ENCODE measurements at places on chromosomes 5 and 9.

GRCh38 chr5:159257629-159258283 is 5.3 kb upstream of the UBLCP1 start:
- peaks cover 6% of the 10 kb centered on the region for H3K4me1 ChIP-seq
- no peak for DNase-seq
- H3K27ac ChIP-seq: no peak overlapping the region
- no peaks in the 10 kb centered on the region for H3K36me3 ChIP-seq

GRCh38 chr5:146698651-146699050 is 179.9 kb downstream of the PPP2R2B start:
- no peak overlapping the region for H3K27ac ChIP-seq
- H3K4me3 ChIP-seq: no peak overlapping the region
- no peak for DNase-seq
- peaks cover 11% of the 10 kb centered on the region for H3K4me1 ChIP-seq
- no peaks in the 10 kb centered on the region for H3K27me3 ChIP-seq
- H3K36me3 ChIP-seq: no peaks in the 10 kb centered on the region

DNA sequence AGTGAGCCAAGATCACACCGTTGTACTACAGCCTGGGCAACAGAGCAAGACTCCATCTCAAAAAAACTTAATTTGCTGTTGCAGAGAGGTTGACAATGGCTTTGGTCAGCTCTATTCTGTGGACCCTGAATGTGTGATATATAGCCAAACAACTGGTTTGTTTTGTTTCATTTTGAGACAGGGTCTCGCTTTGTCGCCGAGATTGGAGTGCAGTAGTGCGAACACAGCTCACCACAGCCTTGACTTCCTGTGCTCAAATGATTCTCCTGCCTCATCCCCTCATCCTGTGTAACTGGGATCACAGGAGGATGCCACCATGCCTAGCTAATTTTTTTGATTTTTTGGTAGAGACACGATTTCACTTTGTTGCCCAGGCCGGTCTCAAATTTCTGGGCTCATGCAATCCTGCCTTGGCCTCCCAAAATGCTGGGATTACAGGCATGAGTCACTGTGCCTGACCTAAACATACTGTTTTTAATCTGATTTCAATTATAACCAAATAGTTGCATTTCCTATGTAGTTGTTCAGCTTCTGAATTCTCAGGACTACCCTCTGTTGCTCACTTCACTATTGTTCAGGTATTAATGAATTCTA is 9.8 kb downstream of the RNF183 start:
- peaks cover 53% of the 10 kb centered on the region for H3K36me3 ChIP-seq
- H3K27me3 ChIP-seq: no peaks in the 10 kb centered on the region
- no peak overlapping the region for H3K4me3 ChIP-seq
- DNase-seq: no peak
- H3K27ac ChIP-seq: no peak overlapping the region

DNA sequence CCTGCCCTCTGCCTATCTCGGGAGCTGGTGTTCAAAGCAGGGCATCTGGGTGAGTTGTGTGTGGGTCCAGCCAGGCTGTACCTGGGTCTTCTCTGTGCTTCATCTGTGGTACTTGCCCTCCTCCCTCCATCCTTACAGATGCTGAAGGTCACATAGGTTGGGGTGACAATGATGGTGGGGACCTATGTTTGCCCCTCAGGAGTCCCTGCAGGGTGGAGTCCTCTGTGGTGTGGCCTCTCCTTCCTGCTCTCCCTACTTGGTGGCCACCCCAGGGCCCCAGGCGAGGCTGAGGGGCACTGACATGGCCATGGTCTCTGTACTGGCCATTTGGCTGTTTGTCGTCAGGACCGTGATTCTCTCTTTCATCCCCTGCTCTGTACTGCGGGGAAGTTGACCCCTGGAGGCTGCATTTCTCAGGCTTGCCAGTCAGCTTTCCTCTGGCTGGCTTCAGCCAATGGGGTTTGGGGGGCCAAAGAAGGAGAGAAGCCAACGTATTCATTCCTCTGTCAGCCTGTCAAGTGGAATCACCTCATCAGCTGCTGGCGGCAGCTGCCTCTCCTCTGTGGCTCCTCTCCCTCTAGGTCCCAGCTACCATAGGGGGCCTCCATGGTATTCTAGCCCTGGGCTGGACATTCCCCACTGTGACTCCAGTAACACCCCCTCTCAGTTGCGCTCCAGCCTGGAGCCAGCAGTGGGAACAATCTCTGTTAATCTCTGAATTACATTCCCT is 4.6 kb downstream of the DCANP1 start:
- no peak overlapping the region for H3K27ac ChIP-seq
- DNase-seq: peak; percentile 27
- peaks cover 8% of the 10 kb centered on the region for H3K4me1 ChIP-seq
- no peak overlapping the region for H3K4me3 ChIP-seq
- no peaks in the 10 kb centered on the region for H3K36me3 ChIP-seq
- H3K27me3 ChIP-seq: no peaks in the 10 kb centered on the region

DNA sequence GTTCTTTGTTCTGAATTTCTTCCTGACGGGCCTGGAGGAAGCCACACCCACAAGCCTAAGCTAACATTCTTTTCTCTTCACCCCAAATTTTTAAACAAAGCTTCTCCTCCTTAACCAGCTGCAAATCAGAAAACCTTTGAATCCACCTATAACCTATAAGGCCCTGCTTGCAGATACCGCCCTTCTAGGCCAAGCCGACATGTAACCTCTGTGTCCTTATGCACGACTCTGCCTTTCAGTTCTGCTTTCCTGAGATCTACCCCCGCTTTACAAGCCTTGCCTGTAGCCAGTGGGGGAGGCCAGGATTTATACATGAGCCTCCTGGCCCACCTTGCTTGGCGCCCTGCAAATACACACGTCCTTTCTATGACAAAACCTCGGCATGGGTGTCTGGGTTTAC is 19.3 kb downstream of the BRD9 start:
- no peaks in the 10 kb centered on the region for H3K4me1 ChIP-seq
- H3K4me3 ChIP-seq: no peak overlapping the region
- DNase-seq: no peak
- no peaks in the 10 kb centered on the region for H3K27me3 ChIP-seq
- no peak overlapping the region for H3K27ac ChIP-seq
- peaks cover 100% of the 10 kb centered on the region for H3K36me3 ChIP-seq

GRCh38 chr5:66174338-66174737 is 30.2 kb downstream of the SREK1 start:
- H3K27me3 ChIP-seq: no peaks in the 10 kb centered on the region
- no peak overlapping the region for H3K4me3 ChIP-seq
- H3K27ac ChIP-seq: no peak overlapping the region
- peaks cover 100% of the 10 kb centered on the region for H3K36me3 ChIP-seq
- no peaks in the 10 kb centered on the region for H3K4me1 ChIP-seq

DNA sequence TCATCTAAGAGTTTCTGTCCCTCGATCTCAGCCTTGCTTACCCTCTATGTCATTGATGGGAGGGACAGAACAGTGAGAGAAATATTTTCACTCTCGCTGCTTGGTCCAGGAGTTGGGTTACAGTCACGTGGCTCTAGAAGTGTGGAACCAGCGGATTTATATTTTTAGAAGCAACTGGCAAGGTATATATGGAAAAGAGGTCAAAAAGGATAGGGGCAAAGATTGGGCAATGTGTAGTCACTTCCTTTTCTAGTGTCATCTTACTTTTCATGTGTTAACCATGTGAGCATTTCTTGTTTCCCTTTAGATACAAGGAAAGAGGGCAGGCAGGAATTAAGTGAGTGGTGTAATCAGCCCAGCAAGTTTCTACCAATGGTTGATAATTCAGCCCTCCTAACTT is 111.5 kb upstream of the ZNF366 start:
- no peak overlapping the region for H3K4me3 ChIP-seq
- H3K4me1 ChIP-seq: no peaks in the 10 kb centered on the region
- H3K36me3 ChIP-seq: no peaks in the 10 kb centered on the region
- H3K27ac ChIP-seq: no peak overlapping the region

GRCh38 chr5:93054424-93055163 is 526.4 kb downstream of the NR2F1-AS1 start:
- no peak overlapping the region for H3K4me3 ChIP-seq
- no peak overlapping the region for H3K27ac ChIP-seq
- H3K27me3 ChIP-seq: no peaks in the 10 kb centered on the region
- H3K36me3 ChIP-seq: no peaks in the 10 kb centered on the region

DNA sequence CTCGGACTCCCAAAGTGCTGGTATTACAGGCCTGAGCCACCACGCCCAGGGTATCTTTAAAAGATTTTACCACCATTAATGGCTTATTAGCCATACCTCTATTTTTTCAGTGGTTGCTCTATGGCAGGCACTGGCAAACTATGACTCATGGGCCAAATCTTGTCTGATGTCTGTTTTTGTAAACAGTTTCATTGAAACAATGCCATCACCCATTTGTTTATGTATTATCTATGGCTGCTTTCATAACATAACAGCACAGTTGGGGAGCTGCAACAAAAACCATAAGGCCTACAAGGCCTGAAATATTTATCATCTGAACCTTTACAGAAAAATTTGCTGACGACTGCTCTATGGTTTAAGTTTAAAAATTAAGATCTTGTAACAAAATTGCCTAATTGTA is 66.8 kb downstream of the SLC38A9 start:
- DNase-seq: no peak
- H3K4me3 ChIP-seq: no peak overlapping the region
- H3K36me3 ChIP-seq: peaks cover 32% of the 10 kb centered on the region
- no peaks in the 10 kb centered on the region for H3K27me3 ChIP-seq
- H3K4me1 ChIP-seq: no peaks in the 10 kb centered on the region

DNA sequence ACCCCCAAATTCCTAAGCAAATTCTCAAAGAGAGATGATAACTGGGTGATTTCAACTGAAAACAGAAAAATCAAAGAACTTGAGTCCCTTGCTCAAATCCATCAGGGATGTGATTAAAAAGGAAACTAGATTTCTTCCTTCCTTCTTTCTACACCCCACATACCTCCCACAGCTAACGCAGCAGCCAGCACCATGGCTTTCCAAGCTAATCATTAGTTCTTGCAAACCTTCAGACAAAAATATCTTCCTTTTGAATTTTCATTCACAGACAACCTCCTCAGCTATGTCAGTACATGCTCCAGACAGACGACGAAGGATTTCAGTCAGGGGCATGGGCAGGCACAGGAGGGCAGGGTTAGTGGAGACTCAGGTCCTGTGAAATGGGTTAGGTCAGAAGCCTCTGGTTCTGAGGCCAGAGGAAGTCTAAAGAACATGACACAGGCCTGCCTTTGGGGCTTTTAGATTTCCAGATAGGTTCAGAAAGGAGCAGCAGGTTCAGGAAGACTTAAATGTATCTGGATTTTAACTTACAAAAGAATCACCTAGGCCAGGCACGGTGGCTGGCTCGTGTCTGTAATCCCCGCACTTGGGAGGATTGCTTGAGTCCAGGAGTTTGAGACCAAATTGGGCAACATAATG is 173.7 kb upstream of the NFIB start:
- H3K27me3 ChIP-seq: no peaks in the 10 kb centered on the region
- no peaks in the 10 kb centered on the region for H3K36me3 ChIP-seq
- H3K4me1 ChIP-seq: no peaks in the 10 kb centered on the region
- H3K4me3 ChIP-seq: no peak overlapping the region
- H3K27ac ChIP-seq: no peak overlapping the region

DNA sequence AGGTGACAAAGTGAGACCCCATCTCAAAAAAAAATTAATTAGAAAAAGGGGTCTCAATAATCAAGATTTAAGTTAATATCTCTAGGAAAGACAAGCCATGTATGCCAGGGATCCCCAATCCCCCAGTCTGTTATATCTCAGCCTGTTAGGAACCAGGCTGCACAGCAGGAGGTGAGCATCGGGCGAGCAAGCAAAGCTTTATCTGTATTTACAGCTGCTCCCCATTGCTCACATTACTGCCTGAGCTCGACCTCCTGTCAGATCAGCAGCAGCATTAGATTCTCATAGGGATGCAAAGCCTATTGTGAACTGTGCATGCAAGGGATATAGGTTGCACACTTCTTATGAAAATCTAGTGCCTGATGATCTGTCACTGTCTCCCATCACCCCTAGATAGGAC is 116.8 kb downstream of the TARS1 start:
- H3K27ac ChIP-seq: no peak overlapping the region
- no peaks in the 10 kb centered on the region for H3K36me3 ChIP-seq
- no peak for DNase-seq
- no peaks in the 10 kb centered on the region for H3K27me3 ChIP-seq

- no peak for DNase-seq
- H3K4me3 ChIP-seq: no peak overlapping the region
- H3K27me3 ChIP-seq: peaks cover 68% of the 10 kb centered on the region
- no peaks in the 10 kb centered on the region for H3K36me3 ChIP-seq
- no peak overlapping the region for H3K27ac ChIP-seq
These were observed 50.8 kb downstream of the TSPAN17 start for GRCh38 chr5:176697934-176698538.

DNA sequence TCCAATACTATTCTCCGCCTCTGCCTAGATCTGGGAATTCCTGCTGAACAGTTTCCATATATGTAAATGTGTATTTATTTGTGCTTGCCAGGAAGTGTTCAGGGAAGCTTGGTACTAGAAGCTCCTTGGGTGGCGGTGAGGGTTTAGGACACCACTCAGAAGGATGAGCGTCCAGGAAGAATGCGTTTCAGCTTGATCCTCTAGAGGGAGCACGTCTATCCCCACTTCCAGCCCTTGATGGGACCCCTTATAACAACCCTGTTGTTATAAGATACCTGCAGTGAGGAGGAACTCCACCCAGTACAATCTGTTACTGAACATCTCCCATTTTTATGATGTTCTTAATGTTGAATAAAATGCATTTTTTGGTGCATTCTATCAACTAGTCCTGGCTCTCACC is 88.9 kb downstream of the CYFIP2 start:
- no peaks in the 10 kb centered on the region for H3K36me3 ChIP-seq
- no peak overlapping the region for H3K4me3 ChIP-seq
- DNase-seq: no peak
- no peaks in the 10 kb centered on the region for H3K4me1 ChIP-seq

GRCh38 chr9:4671737-4672136 is 5.5 kb upstream of the SPATA6L start:
- no peaks in the 10 kb centered on the region for H3K36me3 ChIP-seq
- no peak for DNase-seq
- peaks cover 5% of the 10 kb centered on the region for H3K4me1 ChIP-seq

DNA sequence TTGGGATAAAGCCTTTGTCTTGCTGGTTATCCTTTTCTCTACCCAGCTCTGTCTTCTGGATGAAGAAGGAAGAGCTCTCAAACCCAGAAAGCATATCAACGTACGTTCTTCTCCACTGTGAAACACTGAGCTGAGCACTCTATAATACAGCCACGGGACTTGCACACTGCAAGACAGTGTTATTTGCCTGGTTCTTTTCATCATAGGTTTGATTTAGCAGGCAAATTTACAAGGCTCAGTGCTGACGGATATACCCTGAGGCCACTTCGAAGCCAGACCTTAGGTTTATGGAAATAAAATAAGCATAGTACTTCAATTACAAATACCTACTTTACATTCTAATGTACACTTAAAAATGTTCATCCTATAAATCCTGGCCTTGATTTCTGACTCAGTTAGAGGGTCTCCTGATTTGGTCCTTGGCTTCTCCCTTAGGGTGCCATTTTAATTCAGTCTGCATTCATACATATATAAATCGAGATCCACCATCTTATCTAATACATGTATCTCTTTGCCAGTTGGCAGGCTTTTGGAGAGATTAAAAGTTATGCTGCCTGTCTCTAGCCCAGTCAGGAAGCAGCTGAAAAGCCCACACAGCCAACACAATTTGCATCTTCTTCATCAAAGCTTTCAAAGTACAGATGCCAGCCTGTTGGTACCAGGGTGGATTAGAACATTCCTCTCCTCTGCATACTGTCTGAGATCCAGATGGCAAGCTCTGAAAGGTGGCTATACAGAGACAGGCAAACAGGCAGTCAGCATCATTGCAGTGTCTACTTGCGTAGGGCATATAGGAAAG is 194.4 kb downstream of the DEPDC1B start:
- H3K4me1 ChIP-seq: no peaks in the 10 kb centered on the region
- H3K27ac ChIP-seq: no peak overlapping the region
- no peak for DNase-seq
- peaks cover 7% of the 10 kb centered on the region for H3K27me3 ChIP-seq
- H3K4me3 ChIP-seq: no peak overlapping the region
